ENCODE measurements at places on chromosomes 12 and 14.

- DNase-seq: no peak
Measured at GRCh38 chr14:29663281-29663801, 264.3 kb downstream of the PRKD1 start.

GRCh38 chr12:105570944-105571343, 240.5 kb downstream of the C12orf75 start:
- no peak for DNase-seq

GRCh38 chr12:25590011-25590721, 37.1 kb upstream of the LMNTD1 start:
- DNase-seq: peak; percentile 16

- DNase-seq: no peak
Measured at GRCh38 chr12:94812345-94812744, 162.0 kb upstream of the TMCC3 start.

GRCh38 chr12:116346222-116346621, 68.7 kb upstream of the MED13L start:
- DNase-seq: no peak

DNA sequence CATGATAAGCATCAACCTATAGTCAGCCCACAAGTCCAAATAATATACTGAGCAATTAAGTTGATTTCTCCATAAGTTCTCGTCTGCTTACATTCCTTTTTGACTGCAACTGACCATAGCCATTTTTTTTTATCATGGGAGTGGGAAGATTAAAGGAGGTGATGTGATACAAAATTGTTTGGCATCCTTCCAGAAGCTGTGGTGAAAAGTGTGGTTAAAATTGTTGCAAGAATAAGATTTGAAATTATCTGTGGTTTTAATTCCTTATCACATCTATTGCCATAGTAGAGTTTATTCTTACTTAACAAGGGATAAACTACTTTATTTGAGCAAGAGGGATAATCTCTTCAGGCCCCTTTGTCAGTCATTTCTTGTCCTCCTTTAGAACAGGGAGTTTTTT, 50.7 kb downstream of the LIN52 start:
- no peak for DNase-seq

DNA sequence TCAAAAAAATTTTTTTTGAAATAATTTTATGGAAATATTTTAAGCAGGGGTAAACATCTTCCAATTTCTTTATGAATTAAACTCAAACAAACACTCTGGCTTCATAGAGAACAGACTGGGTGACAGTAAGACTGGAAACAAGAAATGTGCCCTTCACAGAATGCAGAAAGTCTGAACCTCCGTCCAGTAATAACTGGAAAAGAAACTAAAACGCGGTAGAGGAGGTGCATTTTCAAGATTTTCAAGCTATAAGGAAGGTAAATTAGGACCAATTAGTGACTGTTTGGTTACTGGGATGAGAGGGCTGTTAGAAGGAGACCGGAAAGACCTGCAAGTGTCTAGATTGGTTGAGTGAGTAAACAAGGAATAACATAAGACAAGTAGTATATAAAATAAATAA, 245.7 kb downstream of the CEP128 start:
- no peak for DNase-seq

GRCh38 chr12:120116441-120116791, at the start of gene RAB35:
Gene RAB35, minus strand, starts transcription at chr12:120116753. Its CDS starts 103 bp downstream, at chr12:120116650.
- DNase-seq: no peak

DNA sequence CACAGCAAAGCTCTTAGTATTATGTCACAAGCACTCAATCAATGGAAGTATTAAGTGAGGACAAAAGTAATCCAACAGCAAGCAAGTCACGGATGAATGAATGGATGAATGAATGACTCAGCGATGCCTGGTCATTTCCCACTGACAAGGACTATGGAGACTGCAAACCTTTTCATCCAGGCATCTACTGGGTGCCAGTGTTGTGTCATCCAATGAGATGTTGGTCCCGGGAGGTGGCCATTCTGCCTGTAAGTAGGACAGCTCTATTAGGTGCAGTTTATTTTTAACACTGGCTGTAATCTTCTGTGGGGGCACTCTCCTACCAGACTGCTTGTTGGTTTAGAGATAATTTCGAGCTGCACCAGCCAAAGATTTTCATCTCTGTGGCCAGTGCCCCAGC, 39.4 kb downstream of the STAB2 start:
- DNase-seq: no peak
